Brain pericyte (primary cell): ENCODE measurements at places on chromosomes 6 and 20.

DNA sequence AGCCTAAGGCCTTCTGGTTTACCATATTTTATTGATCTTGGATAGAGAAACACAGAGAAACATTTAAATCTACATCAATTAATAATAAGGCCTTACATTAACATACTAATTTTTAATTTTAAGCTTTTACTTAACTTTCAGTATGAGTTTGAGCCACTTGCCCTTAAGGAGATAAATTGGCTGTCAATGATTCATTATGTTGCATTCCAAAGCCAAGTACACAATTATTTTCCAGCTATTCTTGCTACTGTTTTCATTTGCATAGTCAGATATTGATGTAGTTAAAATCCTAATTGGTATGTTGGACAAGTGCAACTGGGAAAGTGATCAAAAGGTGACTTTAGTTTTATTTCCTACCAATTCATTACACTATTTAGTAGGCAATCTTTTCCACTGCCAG is 58.2 kb downstream of the MOCS1 start:
- DNase-seq, result no peak

- DNase-seq, result no peak
These were observed 32.1 kb downstream of the NEDD9 start for GRCh38 chr6:11200356-11200755.

DNA sequence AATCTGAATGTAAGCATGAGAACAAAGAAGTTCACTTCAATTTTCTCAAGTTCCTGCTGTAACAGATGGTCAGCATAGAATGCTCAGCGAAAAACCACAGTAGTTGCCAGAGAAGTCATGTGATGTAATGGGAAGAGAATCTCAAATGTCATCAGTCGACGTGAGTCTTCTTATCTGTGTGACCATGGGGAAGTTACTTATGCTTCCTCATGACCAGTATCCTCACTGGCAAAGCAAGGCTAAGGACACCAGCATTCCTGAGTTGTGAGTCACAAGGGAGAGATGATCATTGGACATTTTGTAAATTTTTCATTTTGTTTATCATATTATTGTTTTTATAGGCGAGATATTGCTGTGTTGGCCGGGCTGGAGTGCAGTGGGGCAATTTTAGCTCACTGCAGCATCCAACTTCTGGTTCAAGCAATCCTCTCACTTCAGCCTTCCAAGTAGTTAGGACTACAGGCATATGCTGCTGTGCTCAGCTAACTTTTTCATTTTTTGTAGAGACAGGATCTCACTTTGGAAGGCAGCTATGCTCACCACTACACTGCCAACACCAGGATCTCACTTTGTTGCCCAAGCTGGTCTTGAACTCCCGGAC is 21.9 kb downstream of the SGK1 start:
- DNase-seq, result peak; percentile 79

DNA sequence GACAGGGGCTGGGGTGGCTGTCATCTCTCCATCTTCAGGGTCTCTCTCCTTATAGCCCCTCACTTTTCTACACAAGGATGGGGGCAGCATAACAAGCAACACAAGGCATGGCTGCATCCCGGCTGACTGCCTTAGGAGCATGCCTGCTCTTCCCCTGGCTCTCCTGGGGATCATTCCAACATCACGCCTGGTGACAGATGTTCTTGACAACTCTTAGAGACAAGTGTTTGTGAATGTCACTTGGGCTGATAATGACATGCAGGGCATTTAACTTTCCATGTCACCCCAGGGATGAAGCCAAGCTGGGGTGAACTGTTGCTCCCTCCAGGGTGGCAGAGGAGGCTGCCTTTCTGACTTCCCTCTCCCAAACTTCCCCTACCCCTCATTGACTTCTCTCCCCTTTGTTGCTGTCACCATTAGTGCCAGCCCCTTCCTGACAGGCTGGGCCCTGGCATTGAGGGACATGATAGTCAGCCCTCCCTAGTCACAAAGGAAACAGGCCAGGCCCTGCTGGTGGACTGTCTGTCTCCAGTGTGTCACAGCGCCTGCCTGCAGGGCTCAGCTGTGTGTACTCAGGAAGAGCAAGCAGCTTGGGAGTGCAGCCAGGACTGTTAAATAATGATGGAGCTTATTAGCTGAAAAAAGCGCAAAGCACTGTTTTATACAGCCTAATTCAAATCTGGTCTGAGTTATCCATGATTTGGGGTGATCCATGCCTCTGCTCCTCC is 161.8 kb downstream of the LRFN2 start:
- no peak for DNase-seq

DNA sequence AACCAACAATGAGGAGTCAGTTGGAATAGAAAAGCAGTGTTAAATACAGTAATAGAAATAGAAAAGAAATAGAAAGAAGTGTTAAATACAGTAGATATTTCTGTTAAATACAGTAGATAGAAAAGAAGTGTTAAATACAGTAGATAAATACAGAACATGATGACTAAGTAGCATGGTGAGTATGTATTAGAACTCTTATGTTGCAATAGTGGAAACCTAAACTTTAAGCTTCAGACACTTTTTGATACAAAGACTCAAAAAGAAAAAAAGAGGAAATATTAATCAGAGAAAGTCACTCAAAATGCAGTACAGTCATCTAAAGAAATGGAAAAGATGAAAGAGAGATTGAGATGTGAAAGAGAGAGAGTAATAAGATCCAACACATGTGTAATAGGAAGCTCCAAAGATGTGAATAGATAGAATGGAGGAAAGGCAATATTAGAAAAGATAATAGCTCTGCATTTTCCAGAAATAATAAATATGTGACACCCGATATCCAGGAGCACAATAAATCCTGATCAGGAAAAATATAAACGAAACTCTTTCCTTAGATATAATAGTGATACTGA is 131.5 kb upstream of the KCNK16 start:
- DNase-seq, result no peak

GRCh38 chr6:38517005-38517404 is 122.7 kb downstream of the BTBD9 start:
- DNase-seq, result no peak

DNA sequence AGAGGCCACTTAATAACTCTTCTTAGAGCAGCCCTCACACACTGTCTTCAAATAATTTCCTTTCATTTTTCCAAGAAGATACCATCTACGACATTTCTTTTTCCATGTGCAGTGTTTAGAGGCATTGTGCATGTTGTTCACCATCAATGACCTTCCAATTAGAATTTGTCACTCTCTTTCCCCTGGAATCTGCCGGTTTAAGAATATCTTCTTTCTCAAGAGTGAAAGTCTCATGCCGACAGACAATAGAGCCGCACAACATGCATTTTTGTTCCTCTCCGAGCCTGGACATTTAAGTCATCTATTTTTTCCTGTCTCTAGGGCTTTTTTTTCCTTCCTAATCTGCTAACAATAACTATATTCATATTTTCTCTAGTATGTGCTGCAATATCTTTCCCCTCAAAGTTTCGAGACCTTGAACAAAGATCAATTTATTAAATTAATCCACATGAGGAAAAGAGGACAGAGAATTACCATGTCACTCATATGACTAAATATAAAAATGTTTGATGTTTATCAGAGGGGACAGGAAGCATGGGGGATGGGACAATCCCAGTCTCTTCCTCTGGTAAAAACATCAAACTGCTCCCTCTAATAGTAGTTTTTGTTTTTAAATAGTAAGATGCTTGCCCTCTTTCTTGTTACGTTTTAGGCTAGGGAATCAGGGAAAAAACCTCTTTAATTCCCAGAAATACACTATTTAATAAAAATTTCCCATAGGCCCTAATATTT is 893.4 kb downstream of the C6orf118 start:
- no peak for DNase-seq

- DNase-seq, result no peak
These were observed 514 bp downstream of the ACOT13 start for GRCh38 chr6:24667378-24667803.

- no peak for DNase-seq
These were observed 11.9 kb upstream of the ZSCAN9 start for GRCh38 chr6:28213213-28213523.

DNA sequence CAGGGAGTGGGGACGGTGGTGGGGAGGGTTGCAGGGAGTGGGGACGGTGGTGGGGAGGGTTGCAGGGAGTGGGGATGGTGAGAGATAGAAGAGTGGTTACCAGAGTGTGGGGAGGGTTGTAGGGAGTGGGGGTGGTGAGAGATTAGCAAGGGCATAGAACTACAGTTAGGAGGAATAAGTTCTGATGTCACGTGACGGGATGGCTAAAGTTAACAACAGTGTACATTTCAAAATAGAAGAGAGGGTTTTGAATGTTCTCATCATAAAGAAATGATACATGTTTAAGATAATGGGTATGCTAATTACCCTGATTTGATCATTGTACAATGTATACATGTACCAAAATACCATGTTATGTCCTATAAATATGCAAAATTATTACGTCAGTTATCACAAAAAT is 57.6 kb upstream of the FRMD1 start:
- DNase-seq, result no peak

DNA sequence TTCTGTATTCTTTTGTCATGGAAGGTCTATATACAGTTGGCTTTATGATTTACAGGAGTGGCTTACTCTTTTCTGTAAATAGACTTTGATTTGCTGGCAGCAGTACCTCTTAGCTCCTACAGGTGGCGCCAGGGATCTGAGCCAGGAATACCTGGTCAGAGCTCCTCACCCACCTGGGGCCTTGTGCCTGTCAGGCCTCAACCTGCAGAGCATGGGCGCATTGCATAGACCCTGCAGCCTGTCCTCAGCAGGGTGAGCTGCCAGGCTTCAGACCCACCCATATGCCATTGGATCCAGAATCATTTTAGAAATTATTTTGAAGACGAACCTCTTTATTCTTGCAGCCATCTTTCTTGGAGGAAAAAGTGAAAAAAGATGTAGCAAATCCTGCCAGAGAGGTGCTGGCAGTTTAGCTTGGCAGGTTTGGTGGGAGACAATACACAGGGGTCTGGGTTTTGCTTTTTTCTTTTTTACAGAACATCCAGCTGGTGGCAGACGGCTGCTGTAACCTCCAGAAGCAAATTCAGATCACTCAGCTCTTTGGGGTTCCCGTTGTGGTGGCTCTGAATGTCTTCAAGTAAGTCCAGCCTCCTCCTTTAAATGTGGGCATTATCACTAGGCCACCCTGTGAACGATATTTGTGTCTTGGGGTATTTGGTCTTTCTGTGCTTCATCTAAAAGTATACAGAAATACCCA is 149.1 kb downstream of the MTHFD1L start:
- no peak for DNase-seq
